Transverse colon (tissue), 4 donors: ENCODE measurements at places on chromosomes 11 and 22.

- peak; percentile 86 for DNase-seq
Measured at GRCh38 chr22:42623301-42623751, 8.6 kb upstream of the POLDIP3 start.

GRCh38 chr11:91230647-91231046, 994.0 kb upstream of the FAT3 start:
- no peak for DNase-seq

DNA sequence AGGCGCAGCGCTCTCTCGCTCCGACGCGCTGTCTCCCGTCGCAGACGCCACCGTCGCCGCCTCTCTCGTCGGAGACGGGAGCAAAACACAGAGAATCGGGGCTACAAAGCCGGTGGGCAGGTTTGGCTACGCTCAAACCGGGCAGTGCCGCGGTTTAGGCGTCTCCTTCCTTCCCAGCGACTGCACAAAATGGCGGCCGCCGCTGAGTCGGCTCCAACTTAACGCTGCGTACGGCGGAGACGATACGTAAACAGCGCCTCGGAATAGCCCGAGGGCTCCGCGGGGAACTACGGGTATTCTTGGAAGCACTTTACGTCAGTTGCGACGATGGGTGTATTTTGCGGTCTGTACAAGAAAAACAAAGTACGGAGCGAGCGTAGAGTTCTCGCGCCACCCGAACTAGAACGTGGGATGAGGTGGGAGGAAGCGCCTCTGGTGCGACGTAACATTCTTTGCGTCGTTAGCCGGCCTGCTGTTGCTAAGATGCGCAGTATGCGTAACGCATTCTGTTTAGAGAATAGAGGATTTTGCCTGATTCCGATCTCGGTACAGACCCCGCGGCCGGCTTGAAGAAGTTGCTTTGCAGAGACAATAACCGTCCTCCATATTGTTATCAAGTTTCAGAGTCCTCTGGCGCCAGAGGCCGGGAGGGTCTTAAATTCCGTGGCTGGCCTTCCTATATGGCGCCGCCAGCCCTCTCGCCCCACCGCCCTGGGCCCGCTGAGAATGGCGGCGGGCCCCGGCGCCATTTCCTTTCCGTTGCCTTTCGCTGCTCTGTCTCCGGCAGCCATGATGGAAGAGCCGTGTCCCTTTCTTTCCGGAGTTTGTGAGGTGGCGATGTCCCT, at the start of gene DDX17:
DDX17 (minus strand) TSS at position 194 of the 845 bp plus-strand sequence.
- DNase-seq = peak; percentile 95

DNA sequence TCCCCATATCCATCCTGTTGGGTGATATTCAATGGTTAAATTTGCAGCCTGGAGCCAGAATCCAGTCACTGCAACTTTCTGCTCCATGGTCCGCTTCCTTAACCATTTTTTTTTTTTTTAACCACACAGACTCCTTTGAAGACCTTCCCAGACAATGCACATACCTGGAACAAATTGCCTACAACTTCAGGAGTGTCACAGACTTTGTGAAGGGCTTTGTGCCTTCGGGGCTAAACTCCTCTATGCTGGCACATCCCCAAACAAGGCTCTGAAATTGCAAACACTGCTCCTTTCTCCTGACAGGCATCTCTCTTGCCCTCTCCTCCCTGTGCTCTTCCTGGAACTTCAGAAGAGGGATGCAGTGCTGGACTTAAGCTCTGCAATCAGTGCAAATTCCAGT, 40.6 kb downstream of the TENM4 start:
- no peak for DNase-seq

DNA sequence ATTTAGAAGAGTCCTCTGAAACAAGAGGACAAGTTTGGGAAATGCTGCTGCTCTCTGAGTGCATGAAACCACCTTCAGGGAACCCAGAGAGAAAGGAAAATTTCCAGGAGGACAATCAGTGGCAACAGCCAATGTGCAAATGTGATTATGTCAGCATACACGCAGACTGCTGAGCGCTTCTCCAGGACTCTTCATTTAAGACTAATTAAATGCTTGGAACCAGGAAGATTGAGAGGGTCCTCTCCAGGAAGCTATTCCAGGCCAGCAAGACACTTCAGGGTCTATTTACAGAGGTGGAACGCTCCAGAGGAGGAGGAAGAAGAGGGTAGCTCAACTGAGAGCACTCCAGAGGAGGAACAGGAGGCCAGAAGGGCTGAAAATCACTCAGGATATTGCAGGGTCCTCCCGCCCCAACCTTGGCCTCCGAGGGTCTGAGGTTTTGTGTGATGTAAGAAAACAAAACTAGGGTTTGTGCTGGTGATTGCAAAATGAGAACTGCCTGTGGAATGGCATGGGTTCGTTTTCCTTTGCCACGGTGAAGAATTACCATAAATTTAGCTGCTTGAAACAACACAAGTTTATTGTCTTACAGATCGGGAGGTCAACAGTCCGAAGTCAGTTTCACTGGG, 14.1 kb upstream of the HTR3A start:
- no peak for DNase-seq

DNA sequence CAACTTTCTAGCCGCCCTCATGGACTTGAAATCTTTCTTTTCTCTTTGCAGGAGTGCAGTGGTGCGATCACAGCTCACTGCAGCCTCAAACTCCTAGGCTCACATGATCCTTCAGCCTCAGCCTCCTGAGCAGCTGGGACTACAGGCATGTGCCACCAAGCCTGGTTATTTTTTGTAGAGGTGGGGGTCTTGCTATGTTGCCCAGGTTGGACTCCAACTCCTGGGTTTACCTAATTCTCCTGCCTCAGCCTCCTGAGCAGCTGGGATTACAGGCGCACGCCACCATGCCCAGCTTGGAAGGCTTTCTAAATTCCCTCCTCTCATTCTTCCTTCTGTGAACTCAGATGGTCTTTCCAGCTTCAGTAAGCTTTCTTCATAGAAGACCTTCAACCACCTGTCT, 4.7 kb upstream of the APOA1 start:
- DNase-seq = no peak

GRCh38 chr11:116696381-116696941, 76.3 kb downstream of the BUD13 start:
- no peak for DNase-seq

DNA sequence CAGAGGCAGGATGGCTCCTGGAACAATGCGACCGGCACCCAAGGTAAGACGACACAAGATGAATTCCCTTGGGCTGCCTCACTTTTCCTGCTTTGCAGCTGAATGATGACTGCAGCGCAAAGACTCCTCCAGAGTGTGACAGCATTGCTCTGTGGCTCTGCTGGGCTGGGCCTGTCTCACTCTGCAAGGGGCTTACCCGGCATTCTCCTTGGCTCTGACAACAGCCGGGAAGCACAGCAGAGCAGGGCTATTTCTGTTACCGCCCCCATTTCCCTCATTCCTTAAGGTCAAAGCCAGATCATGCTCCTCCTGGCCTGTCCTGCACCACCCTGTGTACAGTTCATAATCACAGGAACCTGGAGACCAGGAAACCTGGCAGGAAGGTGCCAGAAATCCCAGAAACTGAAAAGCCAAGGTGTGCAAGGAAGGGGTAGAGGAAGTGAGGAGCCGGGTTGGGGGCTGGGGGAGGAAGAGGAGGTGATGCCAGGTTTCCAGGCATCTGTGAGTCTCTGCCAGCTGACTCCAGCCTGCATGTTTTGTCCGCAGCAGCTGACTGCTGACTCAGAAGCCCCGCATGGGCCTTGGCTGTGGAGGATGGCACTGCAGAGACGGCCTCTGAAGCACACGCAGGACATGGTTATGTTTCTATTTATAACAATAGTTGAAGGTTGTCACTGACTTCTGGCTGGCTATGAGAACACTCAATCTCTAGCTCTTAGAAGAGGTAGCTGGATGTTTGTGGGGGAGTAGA, 113.6 kb downstream of the MICAL3 start:
- peak; percentile 40 for DNase-seq

DNA sequence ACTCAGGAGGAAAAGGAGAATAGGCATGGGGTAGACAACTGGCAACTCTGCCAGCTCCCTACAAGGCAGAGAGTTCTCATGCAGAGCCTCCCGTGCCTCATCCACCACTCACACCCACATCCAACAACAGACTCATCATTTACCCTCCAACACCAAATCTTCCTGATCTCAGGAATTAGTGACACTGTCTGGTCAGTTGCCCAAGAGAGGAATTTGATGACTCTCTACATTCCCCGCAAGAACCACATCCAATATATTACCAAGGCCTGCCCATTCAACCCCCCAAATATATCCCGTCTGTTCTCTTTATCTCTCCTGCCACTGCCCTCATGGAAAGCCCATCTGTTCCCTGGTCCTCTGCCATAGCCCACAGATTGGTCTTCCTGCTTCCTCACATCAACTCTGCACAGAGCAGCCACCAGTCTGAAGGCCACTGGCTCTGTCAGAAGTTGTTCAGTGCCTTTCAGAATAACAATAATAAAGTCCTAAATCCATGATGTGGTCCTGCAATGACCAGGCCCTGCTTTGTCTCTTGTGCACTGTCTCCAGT, 57.5 kb upstream of the CD82 start:
- no peak for DNase-seq

DNA sequence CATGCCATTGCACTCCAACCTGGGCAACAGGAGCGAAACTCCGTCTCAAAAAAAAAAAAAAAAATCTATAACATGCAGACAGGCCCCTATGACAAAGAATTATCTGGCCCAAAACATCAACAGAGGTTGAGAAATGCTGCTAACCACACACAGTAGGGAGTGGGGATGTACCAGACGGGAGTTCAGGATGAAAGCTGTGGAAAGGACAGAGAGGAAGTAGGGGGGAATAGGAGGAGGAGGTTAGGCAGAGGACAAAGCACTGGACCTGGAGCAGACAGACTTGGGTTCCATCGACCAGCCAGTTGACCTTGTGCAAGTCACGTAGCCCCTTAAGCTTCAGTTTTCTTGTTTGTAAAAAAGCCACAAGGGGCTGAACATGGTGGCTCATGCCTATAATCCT, 12.5 kb downstream of the LRP4 start:
- no peak for DNase-seq

GRCh38 chr11:94519478-94520084, 7.3 kb downstream of the C11orf97 start:
- DNase-seq = no peak

DNA sequence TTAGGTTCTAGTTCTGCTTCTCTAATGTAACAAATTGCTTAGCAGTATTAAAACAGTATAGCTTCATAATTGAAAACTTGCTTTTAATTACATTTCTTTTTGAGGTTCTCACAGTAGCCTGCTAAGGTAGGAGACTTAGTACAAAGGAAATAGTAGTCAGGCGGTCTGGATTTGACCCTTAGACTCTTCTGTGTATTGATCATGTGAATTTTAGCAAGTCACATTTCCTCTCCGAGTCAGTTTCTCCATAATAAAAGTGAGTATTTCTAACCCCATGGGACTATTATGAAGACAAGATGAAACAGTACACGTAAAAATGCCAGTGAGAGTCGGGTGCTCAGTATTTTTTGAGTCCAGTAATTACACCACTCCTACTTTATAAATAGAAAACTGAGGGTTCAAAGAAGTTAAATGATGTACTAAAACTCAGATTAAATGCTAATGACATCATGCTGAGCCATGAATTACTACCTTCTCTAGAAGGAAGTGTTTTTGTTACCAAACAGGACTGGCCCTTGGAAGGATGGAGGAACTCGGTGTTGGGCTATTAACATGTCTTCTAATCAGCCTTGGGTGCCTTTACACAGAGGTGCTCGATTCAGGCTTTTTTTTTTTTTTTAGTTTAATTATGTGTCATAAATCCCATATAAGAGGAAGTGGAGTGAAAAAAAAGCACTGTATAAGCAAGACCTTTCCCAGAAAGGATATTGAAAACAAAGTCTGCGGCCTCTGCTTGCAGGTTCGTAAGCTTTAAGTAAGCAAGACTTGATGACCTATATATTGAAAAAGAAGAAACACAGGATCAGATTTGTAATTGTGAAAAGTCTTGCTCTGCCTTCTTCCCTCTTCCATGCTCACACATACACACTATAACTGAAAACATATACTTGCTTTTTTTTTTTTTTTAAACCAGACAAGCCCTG, 109.0 kb downstream of the EMSY start:
- DNase-seq = peak; percentile 14

GRCh38 chr11:76139314-76139713, 67.0 kb downstream of the WNT11 start:
- DNase-seq = no peak

DNA sequence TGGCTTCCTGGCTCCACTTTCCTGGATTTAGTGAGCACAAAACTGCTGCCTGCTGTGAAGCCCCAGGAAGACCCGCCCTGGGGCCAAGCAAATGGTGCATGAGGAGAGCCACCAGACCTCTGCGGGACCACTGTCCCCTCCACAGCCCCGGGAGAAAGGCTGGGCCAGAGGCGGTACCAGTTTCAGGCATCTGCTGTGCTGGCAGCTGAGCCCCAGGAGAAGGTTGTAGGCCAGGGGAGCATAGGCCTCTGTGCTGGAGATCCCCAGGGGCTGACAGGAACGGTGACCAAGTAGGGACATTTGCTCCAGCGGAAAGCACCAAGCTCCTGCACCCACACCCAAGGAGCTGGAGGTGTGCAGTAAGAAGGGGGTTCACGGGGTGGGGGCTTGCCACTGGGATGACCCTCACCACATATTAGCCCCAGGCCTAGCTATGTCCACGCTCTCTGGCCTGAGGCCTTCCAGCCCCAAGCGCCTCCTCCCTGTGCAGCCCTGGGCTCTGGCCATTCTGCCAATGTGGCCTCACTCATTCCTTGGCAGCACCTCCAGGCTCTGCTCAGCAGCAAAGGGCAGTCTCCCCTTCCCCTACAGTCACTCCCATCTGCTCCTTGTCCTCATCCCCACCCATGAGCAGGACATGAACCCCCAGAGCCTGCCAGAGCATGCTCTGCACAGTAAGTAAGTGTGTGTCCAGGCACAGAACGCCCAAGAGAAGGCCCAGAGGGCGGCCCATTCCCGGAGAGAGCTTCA, 24.0 kb upstream of the COMT start:
- DNase-seq = no peak

DNA sequence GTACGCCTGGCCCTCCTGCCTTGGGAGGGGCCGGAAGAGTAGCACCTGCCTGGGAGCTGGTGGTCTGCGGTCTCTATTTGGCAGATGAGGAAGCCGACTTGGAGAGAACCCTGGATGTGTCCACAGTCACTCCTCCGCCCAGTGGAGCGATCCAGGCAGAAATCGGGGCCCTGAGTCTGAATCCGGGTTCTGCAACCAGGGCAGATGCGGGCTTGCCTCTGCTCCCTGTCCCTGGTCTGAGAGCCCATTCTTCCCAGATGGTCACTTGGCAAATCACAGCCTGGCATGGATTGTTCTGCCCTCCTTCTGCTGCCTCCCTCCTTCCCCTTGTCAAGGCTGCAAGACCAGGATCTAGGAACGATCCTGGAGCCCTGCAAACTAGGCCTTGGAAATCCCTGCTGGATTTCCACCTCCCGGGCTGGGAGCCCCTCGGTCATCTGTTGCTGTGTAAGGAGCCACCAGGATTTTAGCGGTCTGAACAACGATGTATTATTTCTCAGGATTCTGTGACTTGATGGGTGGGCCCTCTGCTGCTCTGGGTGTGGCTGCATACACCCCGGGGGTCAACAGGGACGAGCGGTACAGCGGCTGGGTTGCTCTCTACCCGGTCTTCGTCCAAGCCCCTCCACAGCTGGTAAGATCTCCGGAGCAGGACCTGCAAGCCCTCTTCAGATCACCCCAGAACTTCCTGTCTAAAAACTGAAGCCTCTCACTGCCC, 2.0 kb upstream of the ASCL2 start:
- no peak for DNase-seq
